Fibroblast of the aortic adventitia (primary cell): ENCODE measurements at places on chromosomes 7 and 10. TPM values are rescaled to one million over a fixed set of nuclear protein-coding genes. Genes with fewer than 3 reads are reported as not detected.

GRCh38 chr10:70671619-70672164 is 614 bp upstream of the ADAMTS14 start:
- DNase-seq = peak; percentile 56

DNA sequence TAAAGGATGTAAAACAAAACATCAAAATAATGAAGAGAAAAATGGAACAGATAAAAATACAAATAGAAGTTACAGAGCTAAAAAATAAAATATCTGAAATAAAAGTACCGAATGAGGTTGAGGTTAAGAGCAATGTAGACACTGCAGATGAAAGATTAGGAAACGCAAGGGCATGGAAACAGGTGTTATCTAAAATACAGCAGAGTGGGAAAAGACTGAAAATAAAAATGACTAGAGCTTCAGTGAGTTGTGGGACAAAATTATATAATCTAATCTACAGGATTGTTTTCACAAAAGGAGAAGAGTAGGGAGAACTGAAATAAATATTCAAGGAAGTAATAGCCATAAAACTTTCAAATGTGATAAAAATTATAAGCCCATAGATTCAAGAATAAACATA is 123.8 kb downstream of the PTEN start:
- no peak for DNase-seq

DNA sequence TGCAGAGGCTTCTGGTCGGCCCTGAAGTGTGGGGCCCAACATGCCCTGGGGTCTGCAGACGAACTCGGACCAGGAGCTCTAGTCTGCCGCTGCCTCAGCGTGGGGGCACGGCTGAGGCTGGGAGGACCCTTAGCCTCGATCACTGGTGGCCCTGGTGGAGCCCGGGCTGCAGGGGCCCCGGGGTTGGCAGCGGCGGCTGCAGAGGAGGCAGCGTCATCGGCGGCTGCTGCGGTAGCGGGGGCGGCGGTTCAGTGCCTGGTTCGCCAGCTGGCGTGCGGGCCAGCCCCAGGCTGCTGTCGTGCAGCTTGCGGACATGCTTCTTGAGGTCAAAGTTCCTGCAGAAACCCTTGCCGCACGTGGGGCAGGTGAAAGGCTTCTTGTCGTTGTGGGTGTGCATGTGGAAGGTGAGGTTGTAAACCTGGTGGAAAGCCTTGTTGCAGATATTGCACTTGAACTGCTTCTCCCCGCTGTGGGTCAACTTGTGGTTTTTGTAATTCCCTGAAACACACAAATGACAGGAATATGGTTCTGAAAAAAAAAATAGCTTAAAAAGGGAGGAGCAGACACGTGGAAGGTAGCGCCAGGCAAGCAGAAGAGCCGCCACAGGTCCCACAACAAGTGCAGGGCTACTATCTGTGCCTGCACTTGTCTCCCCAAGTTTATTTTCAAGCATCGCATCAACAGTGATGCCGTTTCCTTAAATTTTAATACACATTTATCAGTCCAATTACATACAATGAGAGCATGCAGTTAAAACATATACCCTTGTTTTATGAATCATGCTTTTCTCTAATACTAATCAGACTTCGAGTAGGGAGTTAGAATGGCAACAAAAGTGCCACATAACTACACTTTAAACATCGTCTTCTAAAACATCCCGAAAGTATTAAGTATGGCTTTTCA is 2.4 kb downstream of the FEZF1 start:
- no peak for DNase-seq

GRCh38 chr7:129800901-129801300 is 151.9 kb downstream of the UBE2H start:
- no peak for DNase-seq

DNA sequence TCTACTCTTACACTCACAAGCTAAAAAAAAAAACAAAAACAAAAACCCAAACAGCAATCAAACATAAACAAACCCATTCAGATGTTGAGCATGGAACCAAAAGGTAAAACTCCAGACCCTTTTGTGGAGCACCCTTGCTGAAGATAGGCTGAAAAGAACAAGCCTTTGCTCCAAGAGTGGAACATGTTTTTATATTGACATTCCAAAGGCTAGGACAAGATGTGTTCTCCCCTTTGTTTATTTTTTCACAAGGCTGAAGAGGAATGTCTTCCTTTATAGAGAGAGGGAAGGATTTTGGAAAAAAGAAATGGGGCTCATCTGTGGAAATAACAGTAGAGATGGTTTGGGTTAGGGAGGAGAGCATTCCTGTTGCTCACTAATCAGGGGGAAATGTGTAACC is 87.2 kb upstream of the ELMO1 start:
- no peak for DNase-seq

DNA sequence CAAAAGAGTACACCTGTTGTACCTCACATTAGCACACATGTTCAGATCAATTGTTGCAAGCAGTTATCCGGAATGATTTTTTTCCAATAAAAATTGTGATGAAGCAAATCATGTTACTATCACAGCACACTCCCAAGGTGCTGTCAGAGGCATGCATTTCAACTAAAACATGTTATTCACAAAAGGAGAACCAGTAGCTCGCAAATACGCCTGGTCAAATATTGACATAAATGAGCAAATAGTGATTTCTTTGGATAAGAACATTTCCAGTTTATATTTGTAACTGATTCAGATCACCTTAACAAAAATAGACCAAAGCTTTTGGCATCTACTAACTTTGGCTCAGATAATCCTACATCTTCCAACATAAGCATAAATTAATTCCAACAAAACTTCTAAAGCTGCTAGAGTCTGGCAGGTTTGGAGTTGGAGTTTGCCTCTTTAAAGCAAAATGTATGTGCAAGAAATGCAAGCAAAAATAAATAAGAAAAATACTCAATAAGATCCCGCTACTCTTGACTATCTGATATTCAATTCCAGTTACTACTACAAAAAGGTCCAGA is 208.0 kb downstream of the SFMBT2 start:
- no peak for DNase-seq

SPDYE11 gene
- total RNA-seq = 0.08 TPM in 1 of 2 replicates, not detected in the other

DNA sequence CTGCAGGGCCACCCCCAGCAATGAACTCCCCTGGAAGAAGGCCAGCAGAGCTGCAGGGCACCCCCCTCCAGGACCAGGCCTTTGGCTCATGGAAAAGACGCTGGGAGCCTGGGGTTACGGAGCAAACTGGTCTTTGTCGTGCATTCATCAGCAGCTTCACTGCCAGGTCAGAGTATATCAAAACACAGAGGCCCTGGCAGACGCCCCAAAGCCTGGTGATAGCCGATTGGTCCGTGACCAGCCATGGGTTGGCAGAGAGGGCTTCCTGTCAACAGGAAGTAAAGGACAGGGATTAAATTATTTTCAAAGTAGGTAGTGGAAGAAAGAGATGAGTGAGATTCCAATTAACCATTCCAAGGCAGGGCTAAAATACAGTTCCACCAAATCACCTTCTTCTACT is 9.0 kb downstream of the PRKAG2 start:
- DNase-seq = no peak

DNA sequence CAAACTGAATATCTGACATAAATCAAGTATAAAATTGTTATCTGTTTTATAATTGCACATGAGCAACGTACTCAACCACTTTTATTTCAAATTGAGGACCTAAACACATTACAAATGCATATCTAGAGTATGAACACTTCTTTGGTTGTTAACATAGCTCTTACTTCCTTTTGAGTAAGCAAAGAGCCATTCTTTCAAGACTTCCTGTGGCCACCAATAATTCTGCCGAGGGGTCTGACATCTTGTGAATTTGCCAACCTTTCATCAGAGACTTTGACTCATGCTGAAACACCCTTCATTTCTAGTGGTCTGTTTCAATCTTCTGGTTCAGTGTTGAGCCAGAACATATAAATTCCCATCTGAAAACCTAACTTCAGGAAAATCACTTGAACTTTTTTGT is 59.4 kb downstream of the CDK14 start:
- peak; percentile 85 for DNase-seq

GNAI1 gene
- total RNA-seq = 25.8 and 46.7 TPM in 2 replicates

SH2D4B gene
- not detected in 2 replicates for total RNA-seq

DNA sequence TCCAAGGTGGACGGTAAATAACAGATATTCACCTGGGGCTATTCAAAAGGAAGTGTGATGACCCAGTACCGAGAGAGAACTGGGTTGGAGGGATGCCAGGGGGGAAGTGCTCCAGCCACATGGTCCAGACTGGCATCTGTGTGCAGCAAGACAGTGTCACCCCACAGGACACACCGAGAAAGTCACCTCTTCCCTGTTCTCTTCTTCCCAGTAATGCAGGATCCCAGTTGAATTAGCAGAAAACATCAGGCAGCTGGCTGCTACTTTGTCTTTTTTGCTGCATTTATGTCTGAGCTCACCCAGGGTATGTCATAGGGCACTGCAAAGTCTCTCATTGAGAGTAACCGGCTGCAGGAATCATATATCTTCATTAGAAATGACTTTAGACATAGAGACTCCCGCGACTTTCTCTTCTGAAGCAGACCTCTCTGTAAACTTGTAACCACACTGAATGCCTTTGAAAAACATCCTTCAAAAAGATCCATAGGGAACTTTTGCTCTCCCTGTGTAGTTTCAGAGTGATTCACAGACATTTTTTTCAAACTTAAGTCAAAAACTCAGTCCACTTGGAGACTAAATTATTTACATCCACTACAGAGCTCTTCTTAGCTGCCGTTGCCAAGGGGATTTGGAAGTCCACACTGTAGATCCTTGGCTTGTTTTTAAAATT is 609.0 kb upstream of the DPP6 start:
- DNase-seq = no peak

GRCh38 chr7:97015756-97016380 is 8.8 kb downstream of the DLX5 start:
- no peak for DNase-seq

DNA sequence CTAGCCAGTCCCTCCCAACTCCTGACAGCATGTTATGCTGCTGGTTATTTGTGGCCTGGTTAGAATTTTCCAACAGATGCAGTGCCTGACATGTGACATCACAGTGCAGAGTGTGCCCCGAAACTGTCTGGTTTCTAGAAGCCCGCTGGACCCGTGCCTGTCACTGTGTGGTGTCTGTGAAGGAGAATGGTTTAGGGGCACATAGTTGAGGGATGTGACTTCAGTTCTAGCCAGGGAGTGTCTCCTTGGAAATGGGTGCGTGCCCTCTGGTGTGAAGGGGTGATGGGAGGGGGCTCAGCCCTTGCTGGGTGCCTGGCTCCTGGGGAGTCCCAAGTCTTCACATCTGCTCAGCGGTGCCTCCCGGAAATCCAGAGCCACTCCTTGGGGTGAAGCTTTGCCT is 303.6 kb downstream of the GLRX3 start:
- no peak for DNase-seq

DNA sequence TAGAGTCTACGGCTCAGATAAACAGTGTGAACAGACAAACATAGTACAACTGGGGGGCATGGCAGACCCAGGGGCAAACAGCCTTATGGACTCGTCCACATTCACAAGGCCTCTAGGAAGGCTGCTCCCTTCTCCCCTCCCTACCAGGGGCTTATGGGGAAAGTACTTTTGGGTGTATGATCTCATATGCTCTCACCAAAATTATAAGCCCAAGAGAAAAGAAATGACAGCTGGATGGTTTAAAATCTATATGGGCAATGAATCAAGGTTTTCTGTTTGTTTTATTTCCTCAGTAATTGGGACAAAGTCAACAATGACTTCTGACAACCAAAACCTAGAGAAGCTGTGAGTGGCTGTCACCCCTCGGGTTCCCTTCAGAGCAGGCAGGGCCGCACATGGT is 144.4 kb downstream of the PKD1L1 start:
- no peak for DNase-seq

- DNase-seq = no peak
These were observed 11.1 kb downstream of the CALY start for GRCh38 chr10:133325440-133326222.

DNA sequence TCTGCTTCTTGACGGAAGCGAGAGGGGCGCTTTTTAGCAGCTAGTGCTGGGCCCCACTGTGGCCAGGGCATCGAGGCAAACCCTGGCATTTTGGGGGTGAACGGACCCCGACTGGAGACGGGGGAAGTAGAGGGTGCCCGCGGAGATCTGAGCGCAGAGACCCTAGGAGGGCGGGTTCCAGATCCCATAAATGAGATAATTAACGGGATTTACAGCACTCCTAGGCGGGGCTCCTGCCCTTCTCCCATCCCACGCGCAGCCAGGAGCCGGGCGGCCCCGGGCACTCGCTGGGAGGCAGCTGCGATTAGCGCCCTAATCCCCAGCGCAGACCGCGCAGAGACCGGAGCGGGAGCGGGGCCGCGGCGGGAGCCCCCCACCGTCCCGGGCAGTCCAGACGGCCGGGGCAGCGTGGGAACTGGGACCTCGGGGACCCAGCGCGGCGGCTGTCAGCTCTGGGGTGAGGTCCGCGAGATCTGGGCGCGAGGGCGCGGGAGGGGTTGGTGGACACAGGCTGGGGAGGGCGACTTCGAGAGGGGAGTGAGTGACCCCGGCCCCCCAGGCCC is 735 bp downstream of the JCAD start:
- no peak for DNase-seq

GRCh38 chr10:124019886-124020797 is 73.3 kb downstream of the CHST15 start:
- DNase-seq = no peak

SRRM3 gene
- 0.18 and 1.3 TPM in 2 replicates for total RNA-seq

GRCh38 chr7:149228831-149229471 is 10.5 kb upstream of the ZNF212 start:
- DNase-seq = no peak

DNA sequence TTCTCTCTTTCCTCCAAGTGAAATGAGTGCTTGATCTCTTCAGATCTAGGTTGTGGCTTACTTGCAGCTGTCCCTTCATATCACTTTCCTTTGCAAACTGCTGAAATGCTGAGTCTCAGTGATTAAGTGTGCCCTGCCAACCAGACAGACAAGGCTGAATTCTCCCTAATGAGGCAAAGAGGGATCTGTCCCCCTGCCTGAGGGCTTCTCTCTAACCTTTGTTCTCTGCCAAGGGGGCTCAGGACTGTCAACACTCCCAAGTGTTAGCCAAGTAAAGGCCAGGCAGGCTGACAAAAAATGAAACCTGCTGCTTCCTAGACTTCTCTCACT is at the start of gene MSS51:
Gene MSS51, minus strand, starts transcription at position 24 of the 330 bp plus-strand sequence. CDS start 5,277 bp downstream, outside the sequence.
- no peak for DNase-seq

RELN gene
- total RNA-seq = 7.5 and 88.7 TPM in 2 replicates

LRRN3 gene
- total RNA-seq = 2.7 and 5.0 TPM in 2 replicates

SPRN gene
- 0.18 and 0.82 TPM in 2 replicates for total RNA-seq

GRCh38 chr10:9608602-9609001 is 1409.1 kb upstream of the CELF2 start:
- DNase-seq = peak; percentile 2

- peak; percentile 58 for DNase-seq
These were observed 138.5 kb downstream of the CPED1 start for GRCh38 chr7:121126801-121127534.

- DNase-seq = no peak
These were observed at the start of gene GBX1 for GRCh38 chr7:151167197-151167961. Gene GBX1, minus strand, starts transcription at chr7:151167694. Its CDS starts 146 bp downstream, at chr7:151167548.

DNA sequence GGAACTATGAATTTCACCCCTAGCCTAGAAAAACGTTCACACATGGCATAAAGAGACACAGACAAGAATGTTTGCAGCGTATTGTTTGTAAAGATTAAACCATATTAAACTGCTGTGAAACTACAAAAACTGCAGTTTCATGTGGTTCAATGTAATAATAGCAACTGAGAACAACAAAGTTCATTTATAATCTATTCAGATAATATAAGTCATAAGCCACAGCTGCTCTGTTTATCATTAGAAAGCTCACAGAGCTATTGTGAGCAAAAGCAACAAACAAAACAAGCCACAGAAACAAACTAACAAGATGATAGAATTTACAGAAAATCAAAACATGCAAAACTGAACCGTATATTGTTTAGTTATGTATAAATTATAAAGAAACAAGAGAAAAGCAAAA is 113.5 kb downstream of the AHR start:
- no peak for DNase-seq

GRCh38 chr7:155166108-155166507 is 96.0 kb downstream of the HTR5A start:
- peak; percentile 15 for DNase-seq

FAM131B gene
- total RNA-seq = 3.2 and 4.0 TPM in 2 replicates
